Endothelial cell (in vitro differentiated cells): ENCODE measurements at places on chromosomes 7 and 10.

DNA sequence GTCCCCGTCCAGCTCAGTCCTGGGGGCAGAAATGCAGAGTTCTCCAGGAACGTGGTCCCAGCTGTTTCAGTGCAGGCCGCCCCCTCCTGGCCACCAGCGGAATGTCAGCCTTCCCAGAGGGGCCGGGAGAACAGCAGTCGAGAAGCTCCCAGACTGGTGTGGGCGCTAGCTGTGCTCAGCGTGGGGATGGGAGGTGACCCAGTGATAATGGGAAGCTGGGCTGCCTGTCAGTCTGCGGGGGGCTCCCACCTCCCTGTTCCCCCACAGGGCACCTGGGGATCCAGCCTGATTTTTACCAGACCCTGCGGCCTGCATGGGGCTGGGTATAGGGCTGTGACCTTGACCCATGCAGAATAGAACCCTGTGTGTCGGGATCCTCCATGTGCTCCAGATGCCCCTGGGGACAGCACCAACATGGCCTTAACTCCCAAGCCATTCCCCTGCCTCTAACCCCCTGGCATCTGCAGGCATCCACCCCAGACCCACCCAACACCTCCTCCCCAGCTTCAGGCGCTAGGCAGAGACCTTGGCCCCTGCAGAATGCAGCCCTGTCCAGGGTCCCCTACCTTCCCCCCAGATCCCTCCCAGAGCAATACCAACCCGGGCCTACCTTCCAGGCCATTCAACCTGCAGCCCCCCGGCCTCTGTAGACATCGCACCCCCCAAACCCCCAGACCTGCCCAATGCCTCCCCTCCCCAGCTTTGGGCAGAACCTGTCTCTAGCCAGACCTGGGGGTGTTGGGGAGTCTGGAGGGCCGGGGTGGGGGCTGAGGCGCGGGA, 880 bp upstream of the ELN start:
- H3K36me3 ChIP-seq, result peaks cover 5% of the 10 kb centered on the region
- H3K27me3 ChIP-seq, result peaks cover 11% of the 10 kb centered on the region
- H3K4me1 ChIP-seq, result peaks cover 18% of the 10 kb centered on the region
- no peak overlapping the region for H3K4me3 ChIP-seq
- H3K27ac ChIP-seq, result no peak overlapping the region
- DNase-seq, result peak; percentile 86

DNA sequence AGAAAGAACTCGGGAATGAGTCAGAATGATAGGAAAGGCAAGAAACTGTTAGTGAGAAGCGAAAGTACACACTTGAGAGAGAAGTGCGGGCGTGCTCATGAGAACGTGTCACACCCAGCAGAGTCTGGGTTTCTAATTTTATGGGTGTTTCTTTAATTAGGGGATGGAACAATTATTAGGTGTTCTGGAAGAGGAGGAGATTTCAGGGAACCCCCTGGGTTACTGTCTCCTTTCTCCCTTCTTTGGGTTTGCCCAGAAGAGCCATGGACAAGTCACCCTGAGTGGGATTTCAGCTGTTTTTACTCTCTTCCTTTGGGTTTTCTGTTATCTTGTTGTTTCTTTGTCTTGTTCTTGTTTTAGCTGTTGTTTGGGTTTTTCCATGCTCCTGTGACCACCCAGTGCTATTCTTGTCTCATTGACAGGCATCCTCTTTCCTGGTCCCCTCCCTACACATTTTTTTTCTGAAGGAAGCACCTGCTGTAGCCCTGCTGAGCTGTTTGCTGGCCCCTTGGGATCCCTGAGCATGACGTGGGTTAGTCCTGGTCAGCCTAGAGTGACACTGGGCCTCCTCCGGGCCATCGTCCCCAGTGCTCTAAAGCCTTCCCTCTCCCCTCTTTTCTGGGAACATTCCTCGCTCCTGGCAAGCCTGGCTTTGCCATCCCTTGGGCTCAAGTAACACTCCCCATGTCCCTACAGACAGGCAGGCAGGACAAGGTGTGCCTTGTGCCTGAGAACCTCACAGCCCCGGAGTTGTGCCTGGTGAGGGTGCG, 3.5 kb downstream of the SH2D4B start:
- H3K27ac ChIP-seq, result peak overlapping the region; percentile 67
- no peak overlapping the region for H3K4me3 ChIP-seq
- H3K4me1 ChIP-seq, result peaks cover 51% of the 10 kb centered on the region

GRCh38 chr7:117375380-117375779, 51.9 kb downstream of the ASZ1 start:
- H3K27ac ChIP-seq, result no peak overlapping the region
- H3K36me3 ChIP-seq, result no peaks in the 10 kb centered on the region
- H3K27me3 ChIP-seq, result no peaks in the 10 kb centered on the region
- H3K4me3 ChIP-seq, result no peak overlapping the region
- no peaks in the 10 kb centered on the region for H3K4me1 ChIP-seq
- DNase-seq, result no peak

DNA sequence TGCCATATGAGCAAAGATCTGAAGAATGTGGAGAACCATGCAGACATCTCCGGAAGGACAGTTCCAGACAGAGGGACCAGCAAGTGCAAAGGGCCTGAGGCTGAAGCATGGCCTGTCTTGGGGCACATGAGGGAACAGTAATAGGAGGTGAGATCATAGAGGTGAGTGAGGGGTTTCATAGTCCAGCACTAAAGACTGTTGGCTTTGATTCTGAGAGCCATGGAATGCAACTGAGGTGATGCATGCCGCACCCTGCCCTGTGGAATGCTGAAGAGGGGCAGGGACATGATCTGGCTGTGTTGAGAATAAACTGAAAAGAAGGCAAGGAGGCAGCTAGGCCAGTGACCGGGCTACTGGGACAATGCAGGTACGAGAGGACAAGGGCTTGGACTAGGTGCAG, 253.1 kb upstream of the KLF14 start:
- no peaks in the 10 kb centered on the region for H3K36me3 ChIP-seq
- no peak overlapping the region for H3K27ac ChIP-seq
- H3K27me3 ChIP-seq, result peaks cover 2% of the 10 kb centered on the region
- peaks cover 4% of the 10 kb centered on the region for H3K4me1 ChIP-seq
- no peak for DNase-seq

- H3K27me3 ChIP-seq, result peaks cover 4% of the 10 kb centered on the region
- H3K4me3 ChIP-seq, result no peak overlapping the region
- no peak for DNase-seq
Measured at GRCh38 chr10:29434111-29434510, 145.2 kb downstream of the LYZL1 start.

- peak overlapping the region; percentile 20 for H3K27ac ChIP-seq
- no peak for DNase-seq
- no peak overlapping the region for H3K4me3 ChIP-seq
- H3K27me3 ChIP-seq, result no peaks in the 10 kb centered on the region
Measured at GRCh38 chr7:79692015-79692414, 238.5 kb upstream of the MAGI2 start.

- no peak overlapping the region for H3K4me3 ChIP-seq
- H3K27ac ChIP-seq, result no peak overlapping the region
- no peak for DNase-seq
- H3K27me3 ChIP-seq, result no peaks in the 10 kb centered on the region
Measured at GRCh38 chr7:2350861-2351260, 3.8 kb upstream of the EIF3B start.

- peaks cover 7% of the 10 kb centered on the region for H3K4me1 ChIP-seq
- no peak overlapping the region for H3K4me3 ChIP-seq
- DNase-seq, result no peak
- no peaks in the 10 kb centered on the region for H3K27me3 ChIP-seq
- no peak overlapping the region for H3K27ac ChIP-seq
Measured at GRCh38 chr10:18204039-18204835, 64.0 kb downstream of the CACNB2 start.

- DNase-seq, result no peak
- no peak overlapping the region for H3K27ac ChIP-seq
- peaks cover 2% of the 10 kb centered on the region for H3K27me3 ChIP-seq
- H3K4me1 ChIP-seq, result peaks cover 64% of the 10 kb centered on the region
- H3K4me3 ChIP-seq, result no peak overlapping the region
Measured at GRCh38 chr10:77377034-77377433, 260.6 kb downstream of the KCNMA1 start.

DNA sequence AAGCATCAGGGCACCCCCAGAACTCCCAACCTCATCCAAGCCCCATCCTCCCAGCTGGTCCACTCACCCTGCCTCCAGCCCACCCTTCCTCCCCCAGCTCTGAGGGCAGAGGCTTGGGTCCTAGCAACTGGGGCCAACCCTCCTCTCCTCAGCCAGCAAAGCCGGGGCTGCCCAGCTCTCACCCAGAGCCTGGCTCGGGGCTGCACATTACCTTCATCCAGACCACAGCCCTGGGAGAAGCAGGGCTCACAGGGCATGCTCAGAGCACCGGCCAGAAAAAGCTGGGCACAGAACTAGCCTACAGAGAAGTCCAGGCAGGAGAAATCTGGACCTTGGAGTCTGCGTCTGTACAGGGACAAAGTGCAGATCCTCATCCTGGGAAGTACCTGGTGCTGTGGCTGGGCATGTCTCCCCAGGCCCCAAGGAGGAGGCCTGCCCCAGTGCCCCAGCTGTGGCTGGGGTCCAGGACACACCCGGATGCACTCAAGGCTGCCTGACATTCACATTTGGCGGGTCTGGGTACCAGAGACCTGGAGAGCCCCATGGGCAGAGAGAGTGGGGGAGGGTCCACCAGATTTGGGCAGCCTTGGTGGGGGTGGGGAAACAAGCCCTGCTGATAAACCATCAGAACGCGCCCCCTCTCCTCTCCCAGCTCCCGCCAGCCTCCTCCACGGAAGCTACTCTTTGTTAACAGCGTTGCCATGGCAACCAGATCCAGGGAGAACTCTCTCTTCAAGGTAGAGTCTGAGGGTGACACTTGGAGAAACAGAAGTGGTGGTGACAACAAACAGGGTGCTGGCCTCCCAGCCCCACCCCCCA, 5.1 kb downstream of the RASGEF1A start:
- no peak overlapping the region for H3K4me3 ChIP-seq
- H3K4me1 ChIP-seq, result peaks cover 10% of the 10 kb centered on the region
- H3K36me3 ChIP-seq, result peaks cover 4% of the 10 kb centered on the region
- peaks cover 20% of the 10 kb centered on the region for H3K27me3 ChIP-seq
- no peak overlapping the region for H3K27ac ChIP-seq
